ENCODE measurements at places on chromosomes 4 and X.
A peak's percentile ranks its signal among the peaks of the same experiment; 100 is the strongest.

DNA sequence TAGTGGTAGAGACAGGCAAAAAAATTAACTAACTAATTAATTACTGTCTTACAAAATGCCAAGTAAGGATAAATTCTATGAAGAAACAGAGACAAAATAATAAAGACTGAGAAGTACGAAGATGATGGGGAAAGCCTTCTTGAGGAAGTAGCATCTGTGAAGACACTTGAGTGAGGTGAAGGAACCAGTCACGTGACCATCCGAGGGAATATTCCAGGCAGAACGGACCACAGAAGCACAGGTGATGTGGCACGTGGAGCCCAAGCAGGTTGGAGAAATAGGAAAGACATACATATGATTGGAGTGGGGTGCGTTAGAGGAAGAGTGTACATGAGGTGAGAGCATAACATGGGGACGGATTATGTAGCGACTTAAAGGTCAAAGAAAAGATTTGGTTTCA, 30.5 kb upstream of the SPP1 start:
- DNase-seq = no peak

- no peak for DNase-seq
Observed at GRCh38 chrX:129026202-129026601, 497.1 kb downstream of the SMARCA1 start.

GRCh38 chr4:18318682-18319388, 297.3 kb upstream of the LCORL start:
- peak; percentile 85 for DNase-seq

- no peak for DNase-seq
Observed at GRCh38 chr4:14434916-14435315, 567.4 kb upstream of the CPEB2 start.

DNA sequence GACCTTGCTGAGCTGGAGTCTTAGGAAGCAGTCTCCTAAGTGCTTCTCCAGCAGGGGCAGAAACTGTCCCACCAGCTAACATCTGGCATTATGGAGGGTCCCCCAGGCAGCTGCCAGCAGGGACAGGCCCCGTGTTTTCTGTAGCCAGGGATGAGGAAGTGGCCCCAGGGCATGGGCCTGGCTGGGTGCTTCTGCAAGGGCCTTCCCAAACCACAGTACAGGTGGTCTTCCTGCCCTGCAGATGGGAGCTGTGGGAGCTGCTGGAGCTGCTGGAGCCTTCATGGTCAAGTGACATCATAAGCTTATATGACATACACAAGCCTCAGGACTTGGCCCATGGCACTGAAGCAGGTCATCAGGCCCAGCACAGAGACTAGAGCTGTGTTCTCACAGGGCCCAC, 5.0 kb upstream of the MSANTD1 start:
- peak; percentile 43 for DNase-seq

DNA sequence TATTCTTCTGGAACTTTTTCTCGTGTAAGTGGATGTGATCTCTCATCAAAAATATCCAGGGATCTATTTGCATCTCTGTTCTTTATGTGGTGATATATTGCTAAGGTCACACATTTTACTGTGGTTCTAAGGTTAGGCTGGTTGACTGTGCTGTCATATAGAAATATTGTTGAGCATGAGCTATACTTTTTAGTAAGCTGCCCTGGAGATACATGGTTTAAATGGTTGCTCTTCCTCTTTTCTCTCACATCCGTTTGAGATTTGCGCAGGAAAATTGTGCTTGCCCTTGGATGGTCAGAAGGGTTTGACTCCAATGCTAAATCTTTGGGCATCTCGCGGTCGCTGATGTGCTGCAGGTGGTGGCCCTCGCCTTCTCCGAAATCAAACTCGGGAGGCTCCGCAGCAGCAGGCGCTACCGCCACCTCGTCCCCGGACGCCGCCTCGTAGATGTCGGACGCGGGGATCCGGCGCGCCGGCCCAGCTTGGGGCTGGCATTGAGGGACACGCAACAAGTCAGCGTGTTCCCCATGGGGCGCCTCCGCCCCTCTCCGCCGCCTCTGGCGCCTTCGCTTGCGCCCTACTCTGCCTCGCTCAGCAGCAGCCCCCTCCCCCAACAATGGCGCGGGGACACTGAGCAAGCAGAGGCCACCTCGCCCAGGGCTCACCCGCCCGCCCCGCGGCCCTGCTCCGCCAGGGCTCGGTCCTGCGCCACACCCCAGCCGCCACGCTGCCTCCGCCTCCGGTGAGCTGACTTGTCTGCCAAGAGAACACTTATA, 154.5 kb downstream of the MSN start:
- no peak for DNase-seq

DNA sequence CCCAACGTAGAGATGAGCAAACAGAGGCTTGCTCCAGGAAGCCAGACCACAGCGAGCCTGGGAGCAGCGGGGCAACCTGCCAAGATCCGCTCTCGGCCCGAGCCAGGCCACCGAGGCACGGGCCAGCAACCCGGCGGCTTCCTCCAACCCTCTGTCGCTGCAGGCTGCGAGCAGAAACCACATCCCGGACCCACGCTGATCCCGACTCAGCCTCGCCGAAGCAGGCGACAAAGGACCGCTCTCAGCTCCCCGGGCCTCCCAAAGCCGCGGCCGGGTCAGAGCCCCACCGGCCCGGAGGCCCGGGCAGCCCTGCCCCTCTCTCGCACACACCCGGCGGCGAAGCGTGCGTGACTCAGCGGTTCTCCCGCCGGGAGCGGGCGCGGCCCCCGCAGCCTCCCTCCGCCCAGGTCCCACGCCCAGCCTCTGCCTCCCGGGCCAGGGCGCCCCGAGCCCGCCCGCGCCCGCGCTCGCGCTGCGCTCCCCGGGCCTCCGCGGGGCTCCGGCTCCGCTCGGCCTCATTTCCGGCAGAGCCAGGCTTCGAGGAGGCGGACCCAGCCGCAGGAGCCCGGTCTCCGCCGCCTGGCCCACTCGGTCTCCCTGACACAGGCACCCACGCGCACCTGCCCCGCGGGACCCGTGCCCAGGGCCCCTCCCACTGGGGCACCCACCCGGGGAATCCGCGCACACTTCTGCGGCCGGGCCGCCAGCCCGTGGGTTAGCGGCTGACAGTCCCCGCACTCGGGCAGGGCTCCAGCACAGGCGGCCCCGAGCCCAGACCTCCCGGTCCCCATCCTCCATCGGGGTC, 1.7 kb downstream of the PPP2R2C start:
- DNase-seq = peak; percentile 55

DNA sequence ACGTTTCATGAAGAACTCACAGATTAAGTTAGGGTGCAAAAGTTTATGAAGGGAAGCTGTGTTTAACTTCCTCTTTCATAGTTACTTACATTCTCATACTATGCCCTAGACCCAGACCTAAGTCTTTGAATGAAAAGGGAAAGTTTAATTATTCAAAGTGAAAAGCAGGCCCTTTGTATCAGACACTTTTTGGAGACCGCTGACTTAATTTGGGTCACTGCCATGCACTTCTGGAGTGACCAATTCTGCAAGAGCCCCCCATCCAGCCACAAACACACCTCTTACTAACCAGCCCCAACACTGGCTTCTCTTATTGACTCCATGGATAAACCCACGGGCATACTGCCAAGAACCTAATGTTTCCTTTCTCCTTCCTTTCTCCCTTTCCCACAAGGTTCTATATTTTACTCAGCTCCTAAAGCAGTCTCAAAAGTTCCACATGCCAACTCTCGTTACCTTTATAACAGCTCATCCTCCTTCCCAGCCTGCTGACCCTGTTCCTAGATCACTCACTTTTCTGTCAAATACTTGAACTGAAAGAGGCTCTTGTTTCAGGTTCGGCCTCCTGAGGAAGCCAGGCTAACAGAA, 34.5 kb downstream of the ABCE1 start:
- no peak for DNase-seq

GRCh38 chrX:1667566-1667965, 52.7 kb downstream of the ASMT start:
- DNase-seq = no peak

DNA sequence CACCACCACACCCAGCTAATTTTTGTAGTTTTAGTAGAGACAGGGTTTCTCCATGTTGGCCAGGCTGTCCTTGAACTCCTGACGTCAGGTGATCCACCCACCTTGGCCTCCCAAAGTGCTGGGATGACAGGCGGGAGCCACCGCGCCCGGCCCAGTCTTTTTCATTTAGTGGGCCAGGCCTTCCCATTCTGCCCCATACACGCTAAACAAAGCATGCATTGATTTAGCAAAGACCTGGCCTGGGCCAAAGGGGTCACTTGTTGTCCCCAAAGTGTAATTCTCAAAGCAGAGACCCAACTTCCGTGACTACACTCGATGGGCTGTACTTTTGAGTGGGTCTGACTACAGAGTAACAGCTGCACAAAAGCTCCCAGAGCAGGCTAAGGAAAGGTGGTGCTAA, 29.2 kb downstream of the CNGA2 start:
- no peak for DNase-seq

- no peak for DNase-seq
Observed at GRCh38 chrX:30781711-30782444, 107.2 kb downstream of the TAB3 start.

DNA sequence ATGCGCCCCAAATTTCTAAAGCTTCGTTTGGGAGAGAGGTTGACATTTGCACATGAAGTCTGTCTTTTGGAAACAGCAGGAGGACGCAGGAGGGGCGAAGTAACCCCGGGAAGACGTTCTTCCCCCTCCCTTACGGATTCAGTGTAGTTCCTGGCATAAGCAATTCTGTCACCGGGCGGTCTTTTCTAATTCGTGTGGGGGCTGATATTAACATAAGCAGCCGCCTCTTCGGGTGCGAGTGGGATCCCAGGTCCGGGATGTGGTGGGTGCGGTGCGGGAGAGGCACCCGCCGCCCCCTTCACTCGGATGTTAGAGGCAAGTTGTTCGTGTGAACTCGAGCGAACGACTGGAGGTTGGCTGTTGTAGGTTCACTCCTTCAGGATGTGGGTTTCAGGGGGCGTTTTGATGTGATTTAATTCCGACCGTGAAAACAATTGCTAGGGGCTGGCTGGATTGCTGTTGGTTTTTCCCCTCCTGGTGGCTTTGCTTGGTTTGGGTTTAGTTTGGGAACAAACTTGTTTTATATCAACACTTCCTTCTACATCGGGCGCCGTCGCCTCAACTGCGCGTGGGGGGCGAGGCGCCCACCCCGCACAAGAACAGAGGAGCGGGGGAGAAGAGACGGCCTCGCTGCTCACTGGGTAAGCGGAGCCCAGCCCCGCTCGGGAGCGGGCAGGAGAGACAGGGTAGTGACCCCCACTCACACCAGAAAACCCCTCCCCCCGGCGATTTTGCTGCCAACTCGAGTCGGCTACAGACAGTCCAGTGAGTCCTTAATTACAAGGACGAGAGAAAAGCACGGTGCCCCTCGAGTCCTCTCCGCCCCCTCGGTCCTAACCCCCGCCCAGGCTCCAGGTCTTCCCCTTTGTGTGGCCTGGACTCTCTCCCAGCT, 2.9 kb upstream of the LEF1 start:
- DNase-seq = peak; percentile 13

DNA sequence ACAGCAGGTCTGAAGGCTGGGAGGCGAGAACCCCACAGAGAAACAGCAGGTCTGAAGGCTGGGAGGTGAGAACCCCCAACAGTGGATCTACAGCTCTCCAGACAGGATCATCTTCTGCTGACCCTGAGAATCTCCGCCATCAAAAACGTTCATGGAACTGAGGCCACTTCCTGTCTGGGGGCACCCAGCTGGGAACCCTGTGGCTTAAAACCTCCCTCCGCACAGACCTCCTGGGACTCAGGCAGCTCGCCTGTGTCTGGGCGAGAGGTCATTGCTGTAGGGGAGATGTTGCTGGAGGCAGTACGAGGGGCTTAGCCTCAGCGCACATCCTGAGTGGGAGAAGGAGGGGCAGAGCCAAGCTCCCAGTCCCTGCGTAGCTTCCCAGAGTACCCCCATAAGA, 15.1 kb upstream of the CLDN24 start:
- DNase-seq = no peak

- no peak for DNase-seq
Observed at GRCh38 chr4:16205298-16206164, 20.7 kb downstream of the TAPT1 start.

DNA sequence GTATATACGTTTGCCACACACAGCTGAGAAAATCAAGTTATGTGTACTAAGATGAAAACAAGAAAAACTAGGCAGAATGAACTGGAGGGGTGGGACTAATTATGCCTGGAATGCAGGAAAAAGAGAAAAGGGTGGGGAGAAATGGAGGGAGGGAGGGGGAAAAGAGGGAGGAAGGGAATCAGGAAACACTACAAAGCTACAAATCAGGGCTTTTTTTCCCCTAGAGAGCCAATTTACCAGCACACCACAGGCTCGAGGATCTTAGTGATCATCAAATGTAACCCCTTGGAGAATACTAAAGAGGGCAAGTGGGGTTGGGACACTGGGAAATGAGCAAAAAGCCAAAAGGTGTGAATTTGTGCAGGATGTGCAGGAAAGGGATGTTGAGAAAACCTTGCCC, 451.9 kb downstream of the SMARCA1 start:
- no peak for DNase-seq

GRCh38 chr4:77203380-77204197, 46.6 kb downstream of the CCNG2 start:
- peak; percentile 72 for DNase-seq

- no peak for DNase-seq
Observed at GRCh38 chrX:153063315-153063714, 7.0 kb downstream of the PNMA3 start.

- DNase-seq = no peak
Observed at GRCh38 chr4:16652732-16653305, 245.6 kb downstream of the LDB2 start.

- DNase-seq = no peak
Observed at GRCh38 chr4:123301923-123302322, 94.7 kb upstream of the SPRY1 start.

DNA sequence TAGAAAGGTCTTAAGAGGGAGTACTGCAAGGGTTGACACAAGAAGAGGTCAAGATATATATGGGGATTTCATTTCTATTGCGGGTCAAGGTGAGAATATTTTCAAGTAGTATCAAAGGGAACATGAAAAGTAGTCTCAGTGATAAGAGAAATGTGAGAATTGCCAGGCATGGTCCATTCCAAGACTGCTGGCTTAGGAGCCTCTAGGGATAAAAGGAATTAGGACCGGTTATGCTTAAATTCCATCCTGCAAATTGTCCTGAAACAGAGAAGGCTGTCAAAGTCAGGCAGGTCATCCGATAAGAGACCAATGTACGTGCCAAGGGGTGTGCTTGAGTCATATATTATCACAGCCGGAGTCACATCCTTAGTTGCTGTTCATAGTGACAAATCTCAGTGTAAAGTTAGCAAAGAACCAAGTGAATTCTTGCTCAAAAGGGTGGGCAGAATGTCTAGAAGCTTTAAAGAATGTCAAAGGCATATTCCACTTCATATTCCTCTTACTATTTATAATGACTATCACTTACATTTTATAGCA, 133.6 kb downstream of the CBLL2 start:
- no peak for DNase-seq

GRCh38 chr4:124783847-124784246, 71.3 kb upstream of the ANKRD50 start:
- no peak for DNase-seq

- DNase-seq = no peak
Observed at GRCh38 chrX:8721536-8721935, 10.4 kb downstream of the ANOS1 start.

- no peak for DNase-seq
Observed at GRCh38 chr4:6869944-6870343, 39.7 kb upstream of the TBC1D14 start.

- no peak for DNase-seq
Observed at GRCh38 chr4:507745-508512, 8.9 kb downstream of the PIGG start.
